NCI-H1417 treated with DMSO at 0.1 percent for 48 hours (cell line): ENCODE measurements at places on chromosomes 7 and 10.

- DNase-seq, result no peak
These were observed 78.0 kb downstream of the ABCC2 start for GRCh38 chr10:99860466-99860865.

- DNase-seq, result no peak
These were observed 66.0 kb upstream of the SHH start for GRCh38 chr7:155878250-155878649.

GRCh38 chr7:26925768-26926167 lies 61.4 kb upstream of the SKAP2 start:
- no peak for DNase-seq

- DNase-seq, result no peak
These were observed 49.4 kb downstream of the FRMPD2 start for GRCh38 chr10:48224979-48225560.

- DNase-seq, result no peak
These were observed 32.1 kb downstream of the NRF1 start for GRCh38 chr7:129643550-129644170.

- DNase-seq, result peak; percentile 49
These were observed 7.1 kb upstream of the SEMA3E start for GRCh38 chr7:83655951-83656556.

GRCh38 chr10:5599613-5600520 lies 66.5 kb downstream of the ASB13 start:
- DNase-seq, result no peak

GRCh38 chr10:29112827-29113615 lies 175.8 kb upstream of the LYZL1 start:
- no peak for DNase-seq

DNA sequence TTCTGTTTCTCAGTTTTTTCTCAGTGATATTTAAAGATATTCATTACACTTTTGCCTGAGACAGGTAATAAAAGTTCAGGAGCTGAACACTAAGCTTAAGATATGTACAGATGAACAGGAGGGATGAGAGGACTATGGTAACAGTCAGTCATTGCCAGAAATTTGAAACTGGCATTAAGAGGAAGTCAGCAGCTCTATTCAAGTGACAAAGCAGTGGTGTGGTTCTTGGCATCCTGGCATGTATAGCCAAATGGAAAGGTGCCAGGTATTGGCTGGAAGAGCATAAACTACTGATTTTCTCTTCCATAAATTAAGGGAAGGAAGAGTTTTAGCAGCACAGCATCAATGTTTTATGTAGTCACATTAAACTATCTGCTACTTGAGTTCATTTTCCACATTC lies 22.7 kb downstream of the HOXA1 start:
- no peak for DNase-seq

DNA sequence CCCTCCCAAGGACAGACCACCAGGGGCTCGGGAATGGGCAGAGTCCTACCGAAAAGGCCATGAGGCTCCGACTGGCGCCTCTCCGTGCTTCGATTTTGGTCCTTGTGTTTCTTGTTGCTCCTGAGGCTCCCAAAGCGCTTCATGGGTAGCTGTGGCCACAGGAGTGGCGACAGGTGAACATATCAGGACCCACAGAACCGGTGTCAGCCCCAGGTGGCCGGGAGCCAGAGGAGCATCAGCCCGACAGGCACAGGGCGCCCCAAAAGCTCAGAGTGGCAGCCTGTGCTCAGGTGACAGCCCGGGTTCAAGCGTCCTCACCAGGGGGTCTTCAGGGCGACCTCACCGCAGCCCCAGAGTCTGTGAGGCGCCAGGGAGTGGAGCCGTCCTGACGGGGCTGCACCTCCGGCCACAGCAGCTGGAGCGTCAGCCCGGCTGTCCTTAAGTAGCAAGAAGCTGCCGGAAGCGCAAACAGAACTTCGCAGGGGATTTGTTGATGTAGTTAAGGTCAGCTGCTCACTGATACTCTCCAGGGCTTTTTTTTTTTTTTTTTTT lies 141.0 kb downstream of the PRKAG2 start:
- no peak for DNase-seq

DNA sequence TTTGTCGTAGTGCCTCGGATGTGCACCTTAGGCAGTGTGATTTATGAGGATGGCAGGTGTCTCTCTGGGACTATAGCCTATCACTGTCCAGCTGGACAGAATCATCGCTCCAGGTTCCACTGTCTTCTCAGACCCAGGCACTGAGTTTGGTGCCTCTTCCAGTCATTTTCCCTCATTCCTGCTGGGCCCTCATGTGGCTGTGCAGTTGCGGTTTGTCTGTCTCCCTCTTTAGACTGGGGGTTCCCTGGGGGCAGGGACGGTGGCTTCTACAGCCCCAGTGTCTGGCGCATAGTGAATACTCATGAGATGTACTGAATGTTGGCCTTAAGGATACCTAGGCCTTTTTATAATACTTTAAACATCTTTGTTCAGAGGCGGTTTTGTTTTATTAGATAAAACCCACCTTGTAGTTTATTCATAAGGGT lies 28.9 kb downstream of the CCM2 start:
- DNase-seq, result no peak

- DNase-seq, result no peak
These were observed 32.8 kb upstream of the DGKI start for GRCh38 chr7:137879357-137880158.

GRCh38 chr10:11881477-11882417 lies 58.6 kb downstream of the PROSER2 start:
- no peak for DNase-seq

DNA sequence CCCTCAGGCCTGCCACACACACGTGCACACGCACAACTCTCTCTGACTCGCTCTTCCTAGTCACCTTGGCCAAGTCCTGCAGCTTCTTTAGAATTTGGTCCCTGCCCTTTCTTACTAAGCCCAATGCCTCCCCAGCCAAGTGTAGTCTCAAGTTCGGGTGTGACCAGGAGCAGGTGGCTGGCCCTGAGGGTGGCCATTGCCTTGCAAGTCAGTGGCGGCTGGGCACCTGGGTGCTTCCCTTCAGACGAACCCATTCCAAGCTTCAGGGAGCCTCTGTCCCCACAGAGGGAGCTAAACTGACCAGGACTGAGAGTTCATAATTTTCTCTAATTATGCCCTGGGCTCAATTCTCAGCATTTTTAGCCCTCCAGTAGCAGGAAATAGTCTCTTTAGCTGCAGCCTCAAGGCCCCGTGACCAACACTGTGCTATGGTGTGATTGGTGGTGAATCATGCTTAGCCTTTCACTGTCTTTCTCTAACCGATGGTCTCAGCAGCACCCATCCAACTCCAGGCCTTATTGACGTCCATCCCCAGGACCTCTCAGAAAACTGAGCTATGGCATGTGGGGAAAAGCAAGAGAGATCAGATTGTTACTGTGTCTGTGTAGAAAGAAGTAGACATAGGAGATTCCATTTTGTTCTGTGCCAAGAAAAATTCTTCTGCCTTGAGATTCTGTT lies 34.7 kb upstream of the FXYD4 start:
- DNase-seq, result no peak

GRCh38 chr10:30056767-30057355 lies 2.5 kb downstream of the JCAD start:
- DNase-seq, result no peak

GRCh38 chr10:7362471-7362870 lies 48.4 kb downstream of the SFMBT2 start:
- no peak for DNase-seq

- DNase-seq, result no peak
These were observed 62.5 kb downstream of the SGMS1 start for GRCh38 chr10:50561266-50561665.

GRCh38 chr7:66859794-66860645 lies 61.0 kb upstream of the TMEM248 start:
- DNase-seq, result no peak

GRCh38 chr7:24714676-24715010 lies 42.6 kb downstream of the GSDME start:
- no peak for DNase-seq

DNA sequence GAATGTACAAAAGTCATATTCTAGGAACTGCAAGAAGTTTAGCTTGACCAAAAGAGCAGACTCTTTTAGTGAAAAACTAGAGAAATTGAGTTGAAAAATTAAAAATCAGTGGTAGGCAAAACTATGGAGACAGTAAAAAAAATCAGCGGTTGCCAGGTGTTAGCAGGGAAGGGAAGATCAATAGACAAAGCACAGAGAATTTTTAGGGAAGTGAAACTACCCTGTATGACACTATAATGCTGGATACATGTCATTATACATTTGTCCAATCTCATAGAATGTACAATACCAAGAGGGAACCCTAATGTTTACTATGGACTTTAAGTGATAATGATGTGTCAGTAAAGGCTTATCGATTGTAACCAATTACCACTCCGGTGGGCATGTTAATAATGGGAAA lies 761.9 kb downstream of the MAGI2 start:
- DNase-seq, result no peak

DNA sequence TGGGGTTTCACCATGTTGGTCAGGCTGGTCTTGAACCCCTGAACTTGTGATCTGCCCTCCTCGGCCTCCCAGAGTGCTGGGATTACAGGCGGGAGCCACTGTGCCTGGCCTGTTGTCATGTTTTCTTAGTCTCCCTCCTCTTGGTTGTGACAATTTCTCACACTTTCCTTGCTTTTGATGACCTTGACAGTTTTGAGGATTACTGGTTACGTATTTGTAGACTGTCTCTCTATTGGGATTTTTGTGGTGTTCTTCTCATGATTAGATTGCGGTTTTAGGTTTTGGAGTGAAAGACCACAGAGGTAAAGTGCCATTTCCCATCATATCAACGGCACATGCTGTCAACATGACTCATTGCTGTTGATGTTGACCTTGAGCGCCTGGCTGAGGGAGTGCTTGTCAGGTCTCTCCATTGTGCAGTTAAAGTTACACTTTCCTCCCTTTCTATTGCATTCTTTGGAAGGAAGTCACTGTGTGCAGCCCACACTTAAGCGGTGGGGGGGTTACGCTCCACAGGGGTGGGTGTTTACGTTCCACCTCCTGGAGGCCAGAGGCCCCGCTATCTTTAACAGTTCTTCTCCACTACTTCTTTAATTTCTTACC lies 10.8 kb downstream of the NEURL1 start:
- DNase-seq, result no peak
